ENCODE measurements at places on chromosomes 6 and 20. TPM values are rescaled to one million over a fixed set of nuclear protein-coding genes. Genes with fewer than 3 reads are reported as not detected.

FOXQ1 gene
- total RNA-seq, result not detected

SCRT2 gene
- not detected for total RNA-seq

GTSF1L gene
- total RNA-seq, result not detected

PAK5 gene
- not detected for total RNA-seq

CD40 gene
- total RNA-seq, result 0.93 TPM

OR2J3 gene
- not detected for total RNA-seq

PLN gene
- total RNA-seq, result not detected

All from activated CD4-positive, alpha-beta memory T cell treated with anti-CD3 and anti-CD28 coated beads, Interleukin-2, amount 10 ng/mL, durations not matched to agents 7 days and 5 days (primary cell).